ENCODE measurements at places on chromosomes 4 and X. TPM values are rescaled to one million over a fixed set of nuclear protein-coding genes. Genes with fewer than 3 reads are reported as not detected.

The RAI2 gene
- not detected for total RNA-seq

The TMSB15C gene
- total RNA-seq: 3.6 TPM

The CXCL5 gene
- total RNA-seq: 9.1 TPM

The INTU gene
- total RNA-seq: 24.3 TPM

The ZCCHC18 gene
- total RNA-seq: 0.30 TPM

The ODAPH gene
- 0.18 TPM for total RNA-seq

The CXorf65 gene
- not detected for total RNA-seq

The FRMD7 gene
- 0.05 TPM for total RNA-seq

The PHOX2B gene
- not detected for total RNA-seq

The UGT2B11 gene
- not detected for total RNA-seq
